ENCODE measurements at places on chromosomes 6 and 20. TPM values are rescaled to one million over a fixed set of nuclear protein-coding genes. Genes with fewer than 3 reads are reported as not detected.

DNA sequence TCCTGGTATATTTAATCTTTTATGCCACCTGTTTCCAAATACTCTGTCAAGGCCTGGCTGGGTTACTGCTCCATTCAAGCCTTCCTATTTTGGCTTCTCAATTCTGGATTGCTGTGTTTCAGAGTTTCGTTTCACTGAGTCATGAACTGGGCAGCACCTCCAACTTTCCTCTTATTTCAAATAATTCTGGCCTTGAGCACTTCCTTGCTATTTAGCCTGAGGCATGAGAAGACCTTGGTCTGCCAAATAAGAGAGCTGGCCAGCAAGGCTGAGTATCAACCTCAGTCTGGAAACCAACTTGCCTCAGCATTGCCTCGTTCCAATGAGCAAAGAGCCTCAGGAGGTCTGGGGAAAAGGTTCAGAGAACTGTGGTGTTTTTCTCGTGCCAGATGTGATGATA, 66.6 kb downstream of the TNFAIP3 start:
- peaks cover 10% of the 10 kb centered on the region for H3K4me1 ChIP-seq
- no peak overlapping the region for H3K27ac ChIP-seq
- no peak for DNase-seq
- H3K36me3 ChIP-seq: no peaks in the 10 kb centered on the region
- no peak overlapping the region for H3K4me3 ChIP-seq
- no peaks in the 10 kb centered on the region for H3K27me3 ChIP-seq

GRCh38 chr20:41507436-41507835, 110.7 kb downstream of the CHD6 start:
- H3K4me3 ChIP-seq: no peak overlapping the region
- no peak overlapping the region for H3K27ac ChIP-seq
- no peaks in the 10 kb centered on the region for H3K4me1 ChIP-seq
- H3K27me3 ChIP-seq: no peaks in the 10 kb centered on the region
- DNase-seq: no peak

GRCh38 chr20:23105193-23105592, 19.1 kb upstream of the CD93 start:
- no peak for DNase-seq
- H3K27ac ChIP-seq: no peak overlapping the region
- H3K27me3 ChIP-seq: no peaks in the 10 kb centered on the region
- H3K4me3 ChIP-seq: no peak overlapping the region

DNA sequence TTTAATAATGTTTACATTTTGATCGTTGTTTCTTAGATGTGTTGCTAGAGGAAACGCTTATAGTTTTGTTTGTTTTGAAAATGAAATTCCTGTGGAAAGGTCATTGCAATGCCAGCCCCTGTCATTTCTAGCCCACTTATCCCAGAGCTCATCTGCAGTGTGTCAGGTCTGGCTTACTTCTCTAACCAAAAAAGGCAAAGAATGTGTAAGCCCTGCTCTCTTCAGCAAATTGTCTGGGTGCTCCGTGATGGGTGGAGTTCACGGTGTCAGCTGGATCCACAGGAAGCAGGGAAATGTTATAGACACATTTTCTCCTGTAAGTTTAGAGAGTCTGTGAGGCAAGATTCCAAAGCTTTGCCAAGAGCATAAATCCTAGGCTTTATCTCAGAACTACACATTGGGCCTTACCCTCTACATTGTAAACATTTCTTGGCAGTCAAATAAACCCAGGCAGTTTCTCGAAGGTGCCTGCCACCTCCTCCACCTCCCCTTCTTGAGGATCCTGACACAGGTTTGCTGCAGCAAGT, 50.9 kb downstream of the RPRD1B start:
- DNase-seq: no peak
- H3K4me3 ChIP-seq: no peak overlapping the region
- no peak overlapping the region for H3K27ac ChIP-seq

DNA sequence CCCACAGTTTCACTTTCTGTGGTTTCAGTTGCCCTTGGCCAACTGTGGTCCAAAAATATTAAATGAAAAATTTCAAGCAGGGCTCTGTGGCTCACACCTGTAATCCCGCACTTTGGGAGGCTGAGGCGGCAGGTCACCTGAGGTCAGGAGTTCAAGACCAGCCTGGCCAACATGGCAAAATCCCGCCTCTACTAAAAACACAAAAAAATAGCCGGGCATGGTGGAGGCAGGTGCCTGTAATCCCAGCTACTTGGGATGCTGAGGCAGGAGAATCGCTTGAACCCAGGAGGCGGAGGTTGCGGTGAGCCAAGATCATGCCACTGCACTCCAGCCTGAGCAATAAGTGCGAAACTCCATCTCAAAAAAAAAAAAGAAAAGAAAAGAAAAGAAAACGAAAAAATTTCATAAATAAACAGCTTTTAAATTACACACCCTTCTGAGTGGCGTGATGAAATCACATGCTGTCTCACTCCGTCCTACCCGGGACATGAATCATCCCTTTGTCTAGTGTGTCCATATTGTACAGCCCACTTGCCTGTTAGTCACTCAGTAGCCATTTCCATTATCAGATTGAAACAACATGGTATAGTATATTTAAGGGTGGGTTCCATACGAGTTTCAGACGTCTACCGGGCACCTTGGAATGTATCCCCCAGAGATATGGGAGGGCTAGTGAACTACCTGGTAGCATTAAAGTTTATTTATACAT, 11.7 kb downstream of the PTPRK start:
- H3K27ac ChIP-seq: no peak overlapping the region
- no peak overlapping the region for H3K4me3 ChIP-seq
- DNase-seq: no peak
- no peaks in the 10 kb centered on the region for H3K4me1 ChIP-seq
- no peaks in the 10 kb centered on the region for H3K27me3 ChIP-seq

GRCh38 chr6:79776076-79776475, 144.9 kb downstream of the SH3BGRL2 start:
- DNase-seq: no peak
- H3K4me3 ChIP-seq: no peak overlapping the region
- H3K27ac ChIP-seq: no peak overlapping the region
- no peaks in the 10 kb centered on the region for H3K36me3 ChIP-seq
- H3K4me1 ChIP-seq: peaks cover 4% of the 10 kb centered on the region
- H3K27me3 ChIP-seq: no peaks in the 10 kb centered on the region

DNA sequence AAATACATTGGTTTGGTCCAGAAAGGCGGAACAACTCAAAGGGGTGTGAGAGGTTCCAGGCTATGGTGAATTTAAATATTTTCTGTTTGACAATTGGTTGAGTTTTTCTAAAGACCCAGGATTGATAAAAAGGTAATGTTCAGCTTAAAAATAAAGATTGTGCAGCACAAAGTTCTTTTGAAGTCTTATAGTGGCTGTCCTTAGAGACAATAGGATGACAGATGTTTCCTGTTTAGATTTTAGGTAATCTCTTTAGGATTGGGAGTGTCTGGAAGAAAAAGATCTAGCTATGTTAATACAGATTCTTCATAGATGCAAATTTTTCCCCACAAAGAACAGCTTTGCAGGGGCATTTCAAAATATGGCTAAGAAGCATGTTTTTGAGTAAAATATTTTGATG, 119.7 kb downstream of the GRIK2 start:
- no peak for DNase-seq
- H3K4me3 ChIP-seq: no peak overlapping the region
- no peaks in the 10 kb centered on the region for H3K4me1 ChIP-seq
- no peaks in the 10 kb centered on the region for H3K27me3 ChIP-seq
- H3K27ac ChIP-seq: no peak overlapping the region
- H3K36me3 ChIP-seq: no peaks in the 10 kb centered on the region

Gene PAQR8
- 7.9 TPM for total RNA-seq

Gene MLN
- total RNA-seq: 0.61 TPM

Gene BPIFA1
- total RNA-seq: 1.2 TPM

Gene SPTLC3
- 3.4 TPM for total RNA-seq

Gene CD93
- total RNA-seq: 19.8 TPM

Gene EFCAB8
- 0.33 TPM for total RNA-seq

Gene HLA-DMB
- 110 TPM for total RNA-seq

Gene FUT9
- 0.05 TPM for total RNA-seq

Gene NRN1
- 4.2 TPM for total RNA-seq
